ENCODE measurements at places on chromosomes 16 and 17. TPM values are rescaled to one million over a fixed set of nuclear protein-coding genes. Genes with fewer than 3 reads are reported as not detected.
A peak's percentile ranks its signal among the peaks of the same experiment; 100 is the strongest.

Gene SLC16A6
- total RNA-seq, result 5.8 TPM

GRCh38 chr17:9002606-9003354 is 18.5 kb upstream of the NTN1 start:
- peaks cover 10% of the 10 kb centered on the region for H3K4me1 ChIP-seq
- peaks cover 70% of the 10 kb centered on the region for H3K27me3 ChIP-seq
- no peak overlapping the region for H3K27ac ChIP-seq
- no peaks in the 10 kb centered on the region for H3K36me3 ChIP-seq
- peak; percentile 59 for DNase-seq

DNA sequence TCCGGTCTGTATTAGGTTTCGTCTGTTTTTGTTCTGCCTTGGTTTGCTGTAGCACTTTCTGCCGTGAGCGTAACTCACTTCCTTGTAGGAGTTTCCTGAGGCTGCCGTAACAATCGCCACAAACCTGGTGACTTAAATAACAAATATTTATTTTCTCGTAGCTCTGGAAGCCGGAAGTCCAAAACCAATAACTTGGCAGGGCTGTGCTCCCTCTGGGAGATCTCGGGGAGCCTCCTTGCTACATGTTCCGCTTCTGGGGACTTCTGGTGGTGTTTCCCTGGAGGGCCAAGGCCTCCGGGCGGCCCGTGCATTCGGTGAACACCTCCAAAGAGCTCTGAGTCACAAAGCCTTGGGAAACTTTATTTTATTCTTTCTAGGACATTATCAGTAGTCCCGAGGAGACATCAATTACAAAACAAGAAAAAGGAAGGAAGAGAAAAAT is 6.8 kb upstream of the WDR45B start:
- H3K36me3 ChIP-seq, result no peaks in the 10 kb centered on the region
- no peaks in the 10 kb centered on the region for H3K27me3 ChIP-seq
- no peak for DNase-seq
- no peaks in the 10 kb centered on the region for H3K4me1 ChIP-seq
- H3K27ac ChIP-seq, result no peak overlapping the region

Gene PLCG2
- 15.2 TPM for total RNA-seq

- no peak overlapping the region for H3K27ac ChIP-seq
- peaks cover 8% of the 10 kb centered on the region for H3K27me3 ChIP-seq
- H3K4me1 ChIP-seq, result no peaks in the 10 kb centered on the region
- peaks cover 4% of the 10 kb centered on the region for H3K36me3 ChIP-seq
- no peak for DNase-seq
- H3K4me3 ChIP-seq, result no peak overlapping the region
These were observed 4.7 kb downstream of the ZACN start for GRCh38 chr17:76083536-76084182.

GRCh38 chr17:32100971-32101631 is 41.2 kb upstream of the RHOT1 start:
- no peak overlapping the region for H3K4me3 ChIP-seq
- DNase-seq, result no peak
- no peaks in the 10 kb centered on the region for H3K36me3 ChIP-seq

DNA sequence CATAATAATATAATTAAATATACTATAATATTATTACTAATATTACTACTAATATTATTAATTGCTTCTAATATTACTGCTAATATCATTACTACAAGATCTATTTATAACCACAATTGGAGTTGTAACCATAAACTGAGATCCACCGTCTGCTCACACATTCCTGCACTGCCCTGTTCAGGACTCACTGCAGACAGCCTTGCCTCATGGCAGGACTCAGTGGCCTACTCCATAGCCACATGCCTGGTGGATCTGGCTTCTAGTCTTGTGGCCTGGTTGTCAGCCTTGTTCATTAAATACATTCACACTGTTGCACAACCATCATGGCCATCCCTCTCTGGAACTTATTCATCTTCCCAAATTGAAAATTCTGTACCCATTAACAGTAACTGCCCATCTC is 48.0 kb downstream of the SRL start:
- no peaks in the 10 kb centered on the region for H3K36me3 ChIP-seq
- H3K4me1 ChIP-seq, result no peaks in the 10 kb centered on the region
- H3K27ac ChIP-seq, result no peak overlapping the region
- H3K4me3 ChIP-seq, result no peak overlapping the region

- peaks cover 41% of the 10 kb centered on the region for H3K4me1 ChIP-seq
- peak overlapping the region; percentile 93 for H3K27ac ChIP-seq
- H3K36me3 ChIP-seq, result peaks cover 23% of the 10 kb centered on the region
- H3K4me3 ChIP-seq, result no peak overlapping the region
These were observed 16.8 kb downstream of the SNX20 start for GRCh38 chr16:50664270-50664669.

DNA sequence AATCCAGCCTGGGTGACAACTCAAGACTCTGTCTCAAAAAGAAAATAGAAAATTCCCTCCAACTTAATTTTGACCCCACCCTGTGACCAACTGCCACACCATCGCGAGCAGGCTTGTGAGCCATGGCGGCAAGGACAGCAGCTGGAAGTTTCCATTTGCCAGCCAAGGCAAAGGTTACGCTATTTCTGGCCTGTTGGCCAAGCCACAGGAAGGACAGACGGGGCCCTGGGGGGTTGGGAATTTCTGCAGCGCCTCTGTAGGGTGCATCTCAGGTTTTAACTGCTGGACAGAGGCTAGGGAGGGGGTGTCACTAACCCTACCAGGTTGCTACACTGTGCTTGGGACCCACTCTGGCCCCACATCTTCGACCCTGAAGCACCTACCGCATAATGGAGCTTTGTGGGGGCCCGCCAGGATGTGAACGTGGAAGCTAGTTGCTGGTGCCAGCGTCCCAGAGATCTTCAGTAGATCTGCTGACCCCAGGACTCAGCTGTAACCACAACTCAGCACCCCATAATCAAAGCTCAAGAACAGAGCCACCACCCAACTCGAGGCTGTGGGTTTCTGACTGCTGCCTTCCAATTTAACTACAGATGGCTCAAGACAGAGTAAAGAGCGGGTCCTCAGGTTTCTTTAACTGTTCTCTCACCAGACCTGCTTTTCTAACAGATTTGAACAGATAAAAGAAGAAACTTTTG is 10.9 kb downstream of the KIFC3 start:
- peaks cover 3% of the 10 kb centered on the region for H3K27me3 ChIP-seq
- peaks cover 2% of the 10 kb centered on the region for H3K4me1 ChIP-seq
- no peak overlapping the region for H3K4me3 ChIP-seq
- no peaks in the 10 kb centered on the region for H3K36me3 ChIP-seq
- H3K27ac ChIP-seq, result no peak overlapping the region
- DNase-seq, result no peak

GRCh38 chr17:72110231-72110941 is 10.4 kb upstream of the SOX9 start:
- no peak overlapping the region for H3K4me3 ChIP-seq
- no peak overlapping the region for H3K27ac ChIP-seq
- peaks cover 4% of the 10 kb centered on the region for H3K27me3 ChIP-seq
- no peaks in the 10 kb centered on the region for H3K4me1 ChIP-seq

DNA sequence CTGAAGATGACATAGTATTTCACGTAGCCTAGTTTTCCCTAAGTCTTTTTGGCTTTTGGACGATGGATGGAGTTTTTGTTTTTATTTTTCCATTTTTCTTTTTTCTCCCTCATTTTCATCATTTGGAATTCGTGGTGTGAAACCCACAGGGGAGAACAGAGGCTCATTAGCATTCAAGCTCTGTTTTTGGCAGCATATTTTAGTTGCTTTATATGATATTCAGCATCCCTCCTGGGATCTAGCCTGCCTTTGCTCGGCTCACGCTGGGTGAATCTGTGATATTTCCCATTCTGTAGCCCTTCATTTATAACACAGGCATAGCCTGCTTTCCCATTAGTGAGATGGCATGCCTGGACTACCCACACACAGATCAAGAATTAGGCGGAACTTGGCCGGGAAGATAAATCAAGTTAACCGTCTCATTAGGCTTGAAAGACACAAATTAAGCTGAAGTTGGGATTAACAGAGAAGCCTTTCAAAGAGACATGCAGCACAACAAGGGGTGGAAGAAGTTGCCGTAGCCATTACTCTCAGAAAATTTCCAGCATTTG is 20.1 kb upstream of the CLEC19A start:
- no peak overlapping the region for H3K27ac ChIP-seq
- DNase-seq, result no peak
- H3K27me3 ChIP-seq, result peaks cover 3% of the 10 kb centered on the region
- H3K4me1 ChIP-seq, result no peaks in the 10 kb centered on the region
- H3K36me3 ChIP-seq, result no peaks in the 10 kb centered on the region

DNA sequence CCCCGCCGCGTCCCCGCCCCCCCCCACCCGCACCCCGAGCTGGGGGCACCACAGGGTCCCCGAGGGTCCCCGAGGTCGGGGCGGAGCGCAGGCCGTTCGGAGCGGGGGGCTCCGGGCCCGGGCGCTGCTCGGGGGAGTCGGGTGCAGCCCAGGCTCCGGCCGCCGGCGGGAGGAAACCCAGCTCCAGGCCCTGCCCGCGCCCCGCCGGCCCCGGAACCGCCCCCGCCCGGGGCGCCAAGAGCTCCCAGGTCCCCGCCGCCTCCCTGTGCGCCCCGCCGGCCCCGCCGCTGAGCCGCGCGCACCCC is 33.2 kb upstream of the RPH3AL start:
- H3K27ac ChIP-seq, result no peak overlapping the region
- peaks cover 2% of the 10 kb centered on the region for H3K36me3 ChIP-seq
- peaks cover 37% of the 10 kb centered on the region for H3K27me3 ChIP-seq
- DNase-seq, result no peak

Gene MYCBPAP
- total RNA-seq, result 4.0 TPM

Gene PLXDC1
- total RNA-seq, result 17.9 TPM

Gene ITGAD
- 0.28 TPM for total RNA-seq
